ENCODE measurements at places on chromosomes 1 and 21.

DNA sequence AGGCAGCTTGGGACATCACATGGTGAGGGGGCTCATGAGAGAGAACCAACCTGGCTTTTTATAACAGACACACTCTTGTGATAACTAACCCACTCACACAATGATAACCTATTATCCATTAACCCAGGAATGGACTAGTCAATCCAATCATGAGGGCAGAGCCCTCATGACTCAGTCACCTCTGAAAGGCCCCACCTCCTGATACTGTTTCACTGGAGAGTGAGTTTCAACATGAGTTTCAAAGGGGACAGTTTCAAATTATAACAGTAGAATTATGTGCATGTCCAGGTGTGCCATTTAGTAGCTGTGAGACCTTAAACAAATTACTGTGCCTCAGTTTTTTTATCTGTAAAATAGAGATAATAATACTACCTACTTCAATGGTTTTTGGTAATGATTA lies 47.6 kb upstream of the PPP2R5A start:
- DNase-seq: no peak

DNA sequence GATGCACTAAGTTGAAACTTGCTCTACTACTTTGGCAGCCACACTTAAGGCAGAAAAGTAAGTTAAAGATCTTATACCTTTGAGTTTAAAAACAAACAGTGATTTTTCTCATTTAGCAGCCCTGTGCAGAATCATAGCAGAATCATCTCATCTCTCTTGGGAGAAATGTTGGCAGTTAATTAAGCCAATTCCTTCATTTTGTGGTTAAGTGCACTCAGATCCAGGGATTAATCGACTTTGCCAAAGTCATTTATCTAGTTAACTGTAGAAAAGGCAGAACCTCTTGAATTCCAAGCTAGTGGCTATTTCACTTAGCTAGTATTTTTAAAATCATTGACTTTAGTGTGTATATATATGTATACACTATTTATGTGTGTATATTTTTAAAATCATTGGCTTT lies 125.0 kb downstream of the GPR52 start:
- no peak for DNase-seq

DNA sequence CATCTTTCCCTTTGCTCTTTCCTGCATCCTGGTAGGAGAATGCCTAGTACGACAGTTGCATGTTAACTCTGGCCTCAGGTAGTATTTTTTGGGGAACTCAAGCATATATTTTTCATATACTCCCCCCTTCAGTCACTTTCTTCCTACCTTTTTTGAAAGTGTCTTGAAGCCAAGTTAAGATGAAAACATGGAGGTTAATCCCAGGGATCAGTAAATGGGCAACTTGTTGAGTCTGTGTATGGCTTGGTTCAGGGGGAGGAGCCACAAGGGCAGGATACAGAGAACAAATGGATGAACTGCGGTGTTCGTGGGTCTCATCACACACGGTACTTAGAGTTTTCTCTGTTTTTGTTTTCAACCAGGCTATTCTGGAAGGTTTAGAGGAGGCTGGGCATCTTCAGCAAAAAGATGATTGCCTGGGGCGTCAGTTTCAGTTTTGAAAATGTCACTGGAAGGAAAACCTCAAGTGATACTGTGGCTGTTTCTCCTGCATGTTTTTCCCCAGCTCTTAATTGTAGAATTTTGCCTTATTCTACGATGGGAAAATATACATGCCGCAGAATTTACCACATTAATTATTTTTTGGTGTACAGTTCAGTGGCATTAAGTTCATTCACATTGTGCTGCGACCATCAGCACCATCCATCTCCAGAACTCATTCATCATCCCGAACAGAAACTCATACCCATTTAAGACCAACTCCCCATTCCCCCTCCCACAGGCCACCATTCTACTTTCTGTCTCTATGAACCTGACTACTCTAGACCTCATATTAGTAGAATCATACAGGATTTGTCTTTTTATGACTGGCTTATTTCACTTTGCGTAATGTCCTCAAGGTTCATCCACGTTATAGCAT lies 71.5 kb downstream of the MAP10 start:
- no peak for DNase-seq

- no peak for DNase-seq
Measured at GRCh38 chr1:228101994-228102790, 933 bp downstream of the C1orf35 start.

DNA sequence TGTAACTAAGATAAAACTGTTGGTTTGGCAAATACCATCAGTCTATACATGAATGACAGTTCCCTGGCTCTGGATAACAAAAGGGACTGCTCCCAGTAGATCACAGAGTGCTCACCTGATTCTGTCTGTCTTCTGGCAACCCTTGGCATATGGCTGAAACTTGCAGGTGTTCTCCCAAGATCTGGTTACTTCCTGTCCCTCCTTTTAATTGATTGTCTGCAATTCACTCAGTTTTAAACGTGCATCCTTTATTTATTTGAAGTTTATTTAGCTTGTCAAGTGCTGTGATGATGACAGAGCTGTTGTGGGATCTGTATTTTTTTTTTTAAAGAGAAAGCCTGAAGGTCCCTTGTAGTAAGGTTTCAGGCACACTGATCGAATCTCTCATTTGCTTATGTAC lies 3.4 kb downstream of the KCNA3 start:
- DNase-seq: no peak

DNA sequence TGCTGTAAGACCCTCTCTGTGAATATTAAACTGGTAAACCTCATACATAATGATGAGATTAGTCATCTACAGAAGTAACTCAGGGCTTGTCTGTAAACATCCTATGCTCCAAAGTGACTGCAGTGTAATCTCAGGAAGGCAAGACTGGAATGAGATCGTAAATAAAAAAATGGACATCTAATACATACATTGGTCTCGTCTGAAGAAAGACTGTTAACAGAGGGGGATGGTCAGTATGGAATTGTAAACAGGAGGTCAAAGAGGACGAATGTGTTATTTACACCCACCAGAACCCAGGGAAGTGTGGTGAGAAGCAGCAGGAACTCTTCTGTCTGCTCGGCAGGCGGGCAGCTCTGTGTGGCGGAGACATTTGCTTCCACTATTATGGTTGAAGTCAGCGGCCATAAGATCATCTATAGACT lies 51.4 kb downstream of the DISC1 start:
- no peak for DNase-seq

DNA sequence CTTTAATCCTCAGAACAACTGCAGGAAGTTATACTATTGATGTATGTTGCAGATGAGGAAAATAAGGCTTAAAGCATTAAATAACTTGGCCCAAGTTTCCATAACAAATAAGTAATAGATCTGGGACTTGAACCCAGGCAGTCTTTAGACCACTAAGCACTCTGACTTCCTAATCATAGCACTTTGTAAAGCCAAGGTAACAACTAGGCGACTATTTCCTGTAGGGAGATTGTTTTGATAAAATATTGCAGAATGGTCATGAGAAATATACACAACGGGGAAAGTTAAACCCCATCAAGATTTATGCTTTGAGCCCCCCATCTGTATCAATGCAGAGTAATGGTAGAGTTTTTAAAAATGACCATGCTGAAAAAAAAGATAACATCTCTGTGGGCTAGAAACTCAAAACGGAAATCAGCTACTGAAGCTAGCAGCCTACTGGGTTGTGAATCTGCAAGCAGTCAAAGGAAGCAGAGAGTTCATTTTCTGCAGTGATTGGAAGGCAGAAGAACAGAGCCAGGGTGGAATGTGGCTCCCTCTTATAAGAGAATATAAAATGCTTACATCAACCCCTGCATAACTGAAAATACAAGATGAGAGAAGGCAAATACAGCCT lies 111.2 kb upstream of the OLIG2 start:
- no peak for DNase-seq

- no peak for DNase-seq
Measured at GRCh38 chr21:43906585-43907370, 41.8 kb downstream of the AGPAT3 start.

DNA sequence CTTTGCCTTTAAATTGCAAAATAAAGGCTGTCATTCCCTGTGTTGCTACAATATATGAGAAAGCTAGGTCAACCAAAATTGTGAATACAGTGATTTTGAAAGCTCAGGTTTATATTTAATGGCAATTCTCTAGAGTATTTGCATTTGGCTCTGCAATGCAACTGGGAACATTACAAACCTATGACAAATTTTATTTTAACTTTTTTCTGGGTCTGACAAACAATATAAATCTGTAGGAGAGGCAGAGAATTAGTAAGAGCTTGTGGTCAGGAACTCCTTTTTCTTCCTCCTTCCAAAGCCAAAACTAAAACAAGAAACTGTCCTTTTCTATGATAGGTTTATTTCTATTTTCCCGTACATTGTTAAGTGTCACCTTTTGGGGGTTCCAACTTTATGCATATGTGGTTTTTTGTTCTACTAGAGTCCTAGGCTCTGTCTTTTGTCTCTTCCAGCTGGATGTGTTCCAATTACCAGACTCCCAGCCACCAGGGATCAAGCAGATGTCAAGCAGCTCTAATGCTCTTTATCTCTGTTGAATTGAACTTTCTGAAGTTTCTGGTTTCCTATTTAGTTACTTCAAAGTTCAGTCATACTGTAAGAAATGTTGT lies 106.9 kb downstream of the ASH1L start:
- DNase-seq: no peak

GRCh38 chr1:53480678-53481077 lies 21.5 kb downstream of the DMRTB1 start:
- DNase-seq: no peak

GRCh38 chr1:14184454-14184853 lies 414.0 kb upstream of the KAZN start:
- no peak for DNase-seq

GRCh38 chr1:185402930-185403329 lies 85.9 kb upstream of the IVNS1ABP start:
- no peak for DNase-seq

DNA sequence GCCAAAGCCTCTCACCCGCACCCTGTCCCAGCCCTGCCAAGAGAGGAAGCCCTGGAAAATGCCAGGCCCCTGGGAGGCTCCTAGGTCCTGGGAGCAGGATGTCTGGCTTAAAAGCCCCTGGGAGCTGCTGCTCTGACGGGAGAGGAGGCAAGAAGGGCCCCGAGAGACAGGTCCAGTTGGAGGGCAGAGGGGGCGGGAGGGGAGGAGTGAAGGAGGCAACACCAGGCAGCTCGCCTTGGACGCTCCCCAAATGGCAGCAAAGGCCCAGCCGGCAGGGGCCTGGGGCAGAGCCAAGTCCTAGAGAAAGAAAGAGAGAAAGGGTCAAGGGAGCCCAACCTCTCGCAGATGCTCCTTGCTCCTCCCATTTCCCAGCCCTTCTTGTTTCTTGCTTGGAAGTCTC lies 6.8 kb downstream of the ETV3L start:
- no peak for DNase-seq

- DNase-seq: no peak
Measured at GRCh38 chr1:223425550-223425949, 32.3 kb downstream of the CCDC185 start.

DNA sequence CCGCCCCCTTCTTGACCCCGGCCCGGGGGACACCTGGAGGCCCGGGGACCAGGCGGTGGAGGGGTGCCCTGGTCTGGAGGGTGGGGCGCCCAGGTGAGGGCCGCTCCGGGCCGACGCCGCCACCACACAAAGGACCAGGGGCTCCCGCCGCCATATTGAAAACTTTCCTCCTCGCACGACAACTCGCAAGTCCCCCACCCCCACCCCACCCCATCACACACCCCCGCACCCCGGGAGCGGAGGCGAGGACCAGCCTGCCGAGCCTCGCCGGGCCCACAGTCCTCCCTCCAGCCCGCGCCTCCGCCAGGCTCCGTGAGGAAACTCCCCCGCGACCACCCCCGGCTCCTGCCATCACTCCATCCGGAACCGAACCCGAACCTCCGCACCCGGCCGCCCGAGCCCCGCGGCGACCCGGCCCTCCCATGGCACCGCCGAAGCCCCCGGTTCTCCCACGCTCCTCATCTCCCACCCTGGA lies 733 bp downstream of the KDM5B start:
- DNase-seq: peak; percentile 25

- DNase-seq: no peak
Measured at GRCh38 chr1:66210635-66211244, 323.2 kb upstream of the SGIP1 start.

DNA sequence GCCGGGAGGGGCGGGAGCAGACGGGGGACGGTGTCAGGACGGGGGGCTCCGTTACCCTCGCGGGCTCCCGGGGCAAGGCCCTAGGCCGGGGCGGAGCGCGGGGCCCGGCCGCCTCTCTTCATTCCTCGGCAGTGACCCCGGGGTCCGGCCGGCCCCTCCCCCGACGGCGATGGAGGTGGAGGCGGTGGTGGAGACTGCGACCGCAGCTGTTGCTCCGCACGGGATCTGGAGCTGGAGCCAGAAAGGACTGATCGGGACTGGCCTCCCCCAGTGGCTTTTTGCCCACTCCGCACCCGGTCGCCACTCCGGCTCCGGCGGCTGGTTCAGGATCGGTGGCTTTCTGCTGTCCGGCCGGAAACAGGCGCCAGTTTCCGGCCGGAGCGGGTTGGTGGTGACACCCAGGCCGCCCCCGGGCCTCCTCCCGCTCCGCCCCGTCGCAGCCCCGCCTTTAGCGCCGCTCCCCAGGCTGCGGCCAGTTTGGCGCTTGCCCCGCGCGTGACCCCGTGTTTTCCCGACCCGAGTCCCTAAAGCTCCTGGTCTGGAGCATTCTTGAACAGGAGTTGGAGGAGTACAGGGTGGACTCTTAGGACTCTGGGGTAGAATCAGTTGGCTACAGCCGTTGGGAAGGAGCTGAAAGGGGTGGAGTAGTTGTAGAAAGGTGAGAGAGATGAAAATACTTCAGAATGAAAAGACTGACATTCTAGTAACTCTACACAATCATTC lies at the start of gene OTUD7B:
Gene OTUD7B (minus strand): TSS at position 334 of the 723 bp plus-strand sequence. CDS start 33,216 bp downstream, outside the sequence.
- DNase-seq: peak; percentile 57

DNA sequence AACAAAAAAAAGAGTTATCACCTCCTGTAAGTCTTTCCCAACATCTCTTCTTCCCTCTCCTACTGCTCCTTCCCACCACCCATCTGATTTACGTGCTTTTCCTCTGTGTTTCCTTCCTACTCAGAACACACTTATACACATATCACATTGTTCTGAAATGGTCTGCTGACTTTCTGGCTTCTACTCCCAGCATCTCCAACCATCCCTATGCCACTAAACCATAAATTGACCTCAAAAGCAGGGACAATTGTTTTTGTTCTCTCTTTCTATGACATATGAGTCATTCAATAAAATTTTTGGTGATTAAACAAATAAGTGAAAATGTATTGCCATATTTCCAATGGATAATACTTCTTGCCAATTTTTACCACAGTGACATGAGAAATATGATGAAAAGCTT lies 8.2 kb downstream of the GOLPH3L start:
- DNase-seq: no peak

- no peak for DNase-seq
Measured at GRCh38 chr21:41678924-41679318, 87.9 kb downstream of the RIPK4 start.

- DNase-seq: no peak
Measured at GRCh38 chr1:235635938-235636662, 13.5 kb downstream of the GNG4 start.

GRCh38 chr1:37133276-37134145 lies 99.2 kb upstream of the GRIK3 start:
- no peak for DNase-seq

DNA sequence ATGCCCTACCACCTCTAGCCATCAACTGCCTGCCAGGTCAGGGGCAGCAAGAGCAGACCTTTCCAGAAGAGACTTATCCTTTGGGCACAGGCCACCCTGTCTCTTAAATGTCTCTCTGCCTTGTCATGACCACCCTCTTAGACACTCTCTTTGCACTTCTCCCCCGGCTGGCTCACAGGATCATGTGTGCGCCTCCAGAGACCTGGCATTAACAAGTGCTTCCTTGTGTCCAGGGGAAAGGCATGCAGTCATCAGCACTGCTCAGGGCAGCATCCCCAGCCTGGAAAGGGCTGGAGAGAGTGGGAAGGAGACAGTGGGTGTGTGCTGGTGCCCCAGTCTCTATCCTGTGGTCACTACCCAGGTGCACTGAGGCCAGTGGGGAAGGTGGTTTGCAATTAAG lies 85.2 kb upstream of the TLR5 start:
- no peak for DNase-seq
